Fibroblast of lung (primary cell): ENCODE measurements at places on chromosomes 16 and 17. TPM values are rescaled to one million over a fixed set of nuclear protein-coding genes. Genes with fewer than 3 reads are reported as not detected.

- DNase-seq: no peak
These were observed 14.7 kb upstream of the GSG1L start for GRCh38 chr16:28078261-28078660.

- DNase-seq: no peak
These were observed 10.7 kb downstream of the UTP4 start for GRCh38 chr16:69143116-69143515.

DNA sequence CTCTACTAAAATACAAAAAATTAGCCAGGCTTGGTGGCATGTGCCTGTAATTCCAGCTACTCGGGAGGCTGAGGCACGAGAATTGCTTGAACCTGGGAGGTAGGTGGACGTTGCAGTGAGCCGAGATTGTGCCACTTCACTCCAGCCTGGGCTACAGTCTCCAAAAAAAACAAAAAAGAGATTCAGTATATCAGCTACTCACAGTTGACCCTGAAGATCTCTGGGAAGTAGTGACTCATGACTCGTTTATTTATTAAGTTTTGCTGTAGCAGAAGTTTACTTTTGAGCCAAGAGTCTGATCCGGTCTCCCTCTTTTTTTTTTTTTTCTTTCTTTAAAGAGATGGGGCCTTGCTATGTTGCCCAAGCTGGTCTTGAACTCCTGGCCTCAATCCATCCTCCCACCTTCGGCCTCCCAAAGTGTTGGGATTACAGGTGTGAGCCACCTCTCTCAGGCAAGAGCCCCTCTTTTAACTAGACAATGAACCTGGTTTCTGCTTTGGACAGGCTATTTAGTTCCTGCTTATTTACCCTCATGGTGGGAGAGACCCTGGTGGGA, 4.4 kb downstream of the MVP start:
- peak; percentile 85 for DNase-seq

- DNase-seq: no peak
These were observed 3.8 kb upstream of the CHD3 start for GRCh38 chr17:7884581-7885366.

DNA sequence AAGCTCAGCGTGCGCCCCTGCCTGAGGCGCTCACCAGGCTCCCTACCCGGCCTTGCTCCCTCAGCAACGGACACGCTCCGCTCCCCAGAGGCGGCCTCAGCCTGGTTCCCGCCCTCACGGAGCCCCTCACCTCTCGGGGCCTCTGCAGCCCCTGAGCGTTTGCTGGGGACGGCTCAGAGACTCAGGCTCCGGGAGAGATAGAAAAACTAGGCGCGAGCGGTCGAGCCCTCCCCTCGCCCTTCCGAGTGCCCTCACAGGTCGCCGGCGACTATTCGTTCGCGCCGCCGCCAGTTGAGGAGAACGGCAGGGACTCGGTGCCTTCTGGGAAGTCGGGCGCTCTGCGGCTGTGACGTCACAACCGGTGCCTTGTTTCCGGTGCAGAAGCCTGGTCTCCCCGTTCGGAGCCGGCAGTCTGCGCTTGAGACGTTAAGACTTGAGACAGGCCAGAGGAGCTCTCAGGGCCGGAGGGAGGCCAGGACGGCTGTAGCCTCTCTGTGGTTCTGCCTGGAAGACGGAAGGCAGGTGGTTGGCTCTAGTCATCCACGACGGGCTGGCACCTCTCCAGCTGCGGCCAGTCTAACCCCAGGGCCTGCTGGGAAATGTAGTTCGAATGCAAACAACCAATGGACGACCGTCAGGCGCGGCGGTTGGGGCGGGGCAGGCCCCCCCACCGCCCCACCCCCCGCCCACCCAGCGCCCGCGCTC, at the start of gene ZNF200:
TSS of gene ZNF200 (minus strand) at position 302 of the 705 bp plus-strand sequence. CDS start 1,403 bp downstream, outside the sequence.
- DNase-seq: peak; percentile 96

- peak; percentile 51 for DNase-seq
These were observed 128.8 kb downstream of the RAP1GAP2 start for GRCh38 chr17:2925011-2925410.

- no peak for DNase-seq
These were observed 30.7 kb downstream of the CFAP20 start for GRCh38 chr16:58098207-58099096.

GRCh38 chr17:18129041-18129502, 20.5 kb downstream of the MYO15A start:
- DNase-seq: peak; percentile 44

- DNase-seq: peak; percentile 34
These were observed 92.3 kb downstream of the VPS53 start for GRCh38 chr17:622356-622755.

DNA sequence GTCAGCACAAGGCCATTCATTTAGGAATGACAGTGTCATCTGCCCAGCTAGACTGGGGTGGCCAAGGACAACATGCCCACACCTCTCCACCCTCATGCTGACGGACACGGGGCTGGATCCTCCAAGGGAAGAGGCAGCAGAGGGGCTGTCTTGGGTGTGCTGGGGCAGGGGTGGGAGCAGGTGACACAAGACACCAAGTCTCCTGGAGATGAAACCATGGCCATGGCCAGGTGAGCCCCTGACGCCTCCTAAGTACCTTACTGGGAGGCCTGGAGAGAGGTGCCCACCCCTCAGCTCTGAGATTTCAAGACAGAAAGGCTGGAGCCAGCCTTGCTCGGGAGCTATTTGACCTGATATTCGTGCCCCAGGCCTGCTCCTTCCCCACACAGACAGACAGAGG, 9.0 kb upstream of the RASD1 start:
- no peak for DNase-seq

DNA sequence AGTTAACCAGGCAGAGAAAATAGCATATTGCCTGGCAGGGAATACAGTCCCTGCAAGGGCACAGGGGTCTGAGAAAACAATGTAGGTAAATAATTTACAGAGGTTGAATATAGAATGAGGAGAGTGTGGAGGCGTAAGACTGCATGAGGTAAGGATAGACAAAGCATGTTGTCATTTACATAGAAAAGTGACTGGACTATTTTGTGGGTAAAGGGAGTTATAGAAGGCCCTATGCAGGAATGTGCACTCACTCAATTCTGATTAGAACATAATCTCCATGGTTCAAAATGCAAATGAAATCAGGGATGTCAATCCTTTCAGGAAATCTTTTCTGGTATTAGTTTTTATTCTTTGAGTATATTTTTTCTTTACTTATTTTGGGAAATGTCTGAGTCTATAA, 285.7 kb upstream of the SALL1 start:
- no peak for DNase-seq

GRCh38 chr17:64214950-64215349, 48.1 kb downstream of the TEX2 start:
- no peak for DNase-seq

- no peak for DNase-seq
These were observed 3.0 kb downstream of the TRIM47 start for GRCh38 chr17:75875182-75875939.

GRCh38 chr16:52293204-52293603, 253.7 kb downstream of the TOX3 start:
- DNase-seq: no peak

DNA sequence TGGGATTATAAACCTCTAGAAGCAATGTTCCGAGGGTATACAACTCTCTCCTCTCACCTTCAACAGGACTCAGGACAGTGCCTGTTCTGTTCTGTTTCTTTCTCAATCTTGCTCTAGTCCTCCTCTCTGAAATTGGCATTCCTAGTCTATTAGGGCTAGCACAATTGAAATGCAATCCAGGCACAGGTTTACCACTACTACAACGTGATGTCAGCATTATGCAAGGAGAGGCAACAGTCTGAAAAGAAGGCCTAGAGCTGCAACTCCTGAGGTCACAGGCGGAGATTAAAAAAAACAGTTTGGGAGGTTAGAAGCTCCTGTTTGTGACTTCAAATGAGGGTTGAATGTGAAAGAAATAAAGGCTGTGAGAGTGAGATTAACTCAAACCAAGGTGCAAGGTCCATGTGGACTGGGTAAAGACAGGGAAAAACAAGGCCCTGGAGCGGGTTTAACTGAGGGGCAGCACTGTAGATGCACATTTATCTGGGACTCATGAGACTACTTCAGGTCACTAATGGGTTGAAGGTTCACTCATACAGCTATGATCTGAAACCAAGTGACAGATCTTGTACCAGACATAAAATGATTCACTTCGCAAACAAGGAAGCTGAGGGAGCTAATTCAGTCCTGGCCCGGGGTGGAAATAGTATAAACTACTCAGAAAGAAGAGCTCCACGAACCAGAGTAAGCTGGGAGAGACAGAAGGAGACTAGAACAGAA, 16.8 kb downstream of the AMFR start:
- no peak for DNase-seq

DNA sequence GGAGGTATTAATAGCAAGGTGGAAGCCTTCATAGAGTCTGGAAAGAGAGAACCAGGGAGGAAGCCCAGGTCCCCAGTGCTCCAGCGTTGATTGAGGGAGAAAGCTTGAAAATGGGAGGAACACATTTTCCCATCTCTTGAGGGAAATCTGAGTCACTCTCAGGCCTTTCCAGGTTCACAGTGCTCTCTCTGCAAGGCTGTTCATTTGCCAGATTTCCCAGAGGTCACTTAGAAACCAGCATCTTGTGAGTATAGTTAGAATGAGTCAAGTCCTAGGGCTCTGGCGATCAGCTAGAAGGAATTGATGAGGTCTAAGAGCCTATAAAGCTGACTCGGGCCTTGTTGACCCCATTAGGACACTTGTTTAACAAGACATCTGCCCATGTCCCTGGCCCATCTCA, 17.7 kb upstream of the ZNF594 start:
- DNase-seq: peak; percentile 31

GRCh38 chr17:48429638-48430586, at the start of gene SKAP1:
SKAP1 (minus strand) TSS chr17:48430214.
- no peak for DNase-seq

- peak; percentile 90 for DNase-seq
These were observed 52.6 kb downstream of the CYB5B start for GRCh38 chr16:69476920-69477443.

DNA sequence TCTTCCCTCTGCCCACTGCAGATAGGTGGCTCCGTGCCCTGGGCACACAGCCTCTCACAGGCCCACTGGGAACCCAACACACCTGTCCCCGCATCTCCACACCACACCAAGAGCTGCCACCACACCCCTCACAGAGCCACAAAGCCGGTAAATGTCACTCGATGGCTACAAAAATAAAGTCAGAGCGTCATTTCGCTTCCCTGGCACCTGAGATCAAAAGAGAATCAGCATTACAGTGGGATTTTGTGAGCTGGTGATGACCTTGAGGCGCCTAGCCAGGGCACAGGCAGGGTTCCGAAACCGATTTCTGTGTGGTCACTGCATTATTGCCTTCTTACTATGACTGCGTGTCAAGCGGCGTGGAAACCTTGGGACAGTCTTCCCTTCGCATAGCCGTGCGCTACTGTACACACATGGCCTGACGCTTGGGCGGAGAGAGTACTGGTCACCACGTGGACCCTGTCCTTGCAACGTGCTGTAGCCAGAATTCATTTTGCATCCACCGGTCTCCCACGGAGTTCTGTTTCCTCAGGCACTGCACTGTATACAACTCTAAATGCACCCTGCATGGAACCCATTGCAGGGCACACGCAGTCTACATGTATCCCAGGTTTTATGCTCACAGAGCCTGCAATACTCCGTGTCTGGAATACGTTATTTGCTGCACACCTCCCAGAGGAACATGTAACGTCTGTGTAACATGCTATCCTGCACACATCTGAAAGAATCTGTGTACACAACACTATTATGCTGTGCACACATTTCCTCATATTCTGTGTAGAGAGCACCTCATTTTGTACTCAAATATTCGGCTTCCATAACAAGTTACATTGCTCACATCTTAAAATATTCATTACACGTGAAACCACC, 5.8 kb upstream of the FOXF1 start:
- no peak for DNase-seq

- no peak for DNase-seq
These were observed 65.1 kb upstream of the TOX3 start for GRCh38 chr16:52611817-52612673.

- no peak for DNase-seq
These were observed 41.9 kb upstream of the POLR3E start for GRCh38 chr16:22255335-22255734.

DNA sequence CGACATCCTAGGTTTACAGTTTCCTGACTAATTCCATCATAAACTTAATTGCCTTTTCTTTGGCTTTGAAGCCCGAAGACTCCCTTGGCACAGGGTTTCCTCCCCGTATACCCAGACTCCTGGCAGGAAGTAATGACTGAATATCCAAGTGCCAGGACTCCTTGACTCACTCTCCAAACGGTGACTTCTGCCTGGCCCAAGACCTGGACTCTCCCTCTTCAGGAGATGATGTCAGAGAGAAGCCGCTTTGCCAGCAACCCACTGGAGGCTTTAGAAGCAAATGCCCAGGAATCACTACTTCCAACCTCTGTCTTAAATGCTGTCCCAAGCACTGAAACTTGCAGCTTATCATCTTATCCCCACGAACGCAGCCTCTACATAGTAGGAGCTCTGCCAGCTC, 146.5 kb downstream of the RGS9 start:
- DNase-seq: peak; percentile 75

- peak; percentile 17 for DNase-seq
These were observed 6.0 kb downstream of the ST3GAL2 start for GRCh38 chr16:70432723-70433457.

DNA sequence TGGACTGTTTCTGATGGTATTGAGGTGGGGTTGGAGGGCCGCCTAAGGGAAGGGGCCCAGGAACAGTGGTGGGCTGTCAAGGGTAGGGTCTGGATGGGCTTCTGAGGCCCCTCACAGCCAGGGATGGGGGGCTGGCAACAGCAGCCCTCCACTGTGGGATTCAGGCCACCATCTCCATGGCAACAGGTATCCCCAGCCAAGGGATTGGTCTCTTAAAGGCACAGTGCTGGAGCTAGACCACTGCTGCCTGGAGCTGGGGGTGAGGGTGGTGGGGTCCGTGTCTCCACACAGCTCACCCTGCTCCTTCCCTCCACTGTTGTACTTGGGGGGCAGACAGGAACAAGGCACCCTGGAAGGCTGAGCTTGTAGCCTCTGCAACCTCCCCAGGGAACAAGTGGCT, 41.8 kb downstream of the PSME3IP1 start:
- DNase-seq: no peak

DNA sequence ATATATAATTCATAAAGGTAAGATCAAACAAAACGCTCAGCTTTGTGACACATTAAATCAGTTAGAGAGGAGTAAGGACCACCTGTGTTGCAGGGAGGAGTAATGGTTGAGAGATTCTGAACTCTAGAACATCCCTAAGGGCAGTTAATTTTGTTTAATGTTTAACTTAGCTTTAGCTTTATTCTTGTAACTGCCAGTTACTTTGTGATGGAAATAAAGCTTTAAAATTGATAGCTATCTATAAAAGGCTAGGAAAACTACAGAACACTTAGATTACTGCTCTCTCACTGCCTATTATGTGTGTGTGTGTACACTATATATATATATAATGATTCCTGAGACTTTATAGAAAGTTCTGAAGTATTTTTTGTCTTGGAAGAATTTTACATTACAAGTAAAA, 37.8 kb downstream of the PTRH2 start:
- DNase-seq: no peak

HSPB9 gene
- total RNA-seq: not detected in 2 replicates

MYH13 gene
- total RNA-seq: not detected in 2 replicates

NOG gene
- total RNA-seq: 0.51 and 0.99 TPM in 2 replicates

OR1E1 gene
- not detected in 2 replicates for total RNA-seq

MYADML2 gene
- not detected in 2 replicates for total RNA-seq

NPIPB13 gene
- 1.3 and 3.0 TPM in 2 replicates for total RNA-seq

DNAH9 gene
- not detected in 2 replicates for total RNA-seq

TXNL4B gene
- total RNA-seq: 8.0 and 8.3 TPM in 2 replicates

KRTAP17-1 gene
- not detected in 2 replicates for total RNA-seq

SECTM1 gene
- 17.3 and 31.1 TPM in 2 replicates for total RNA-seq

FBXO39 gene
- total RNA-seq: 0.51 and 0.66 TPM in 2 replicates

CLEC3A gene
- not detected in 2 replicates for total RNA-seq

ESRP2 gene
- total RNA-seq: under 0.01 and 0.17 TPM in 2 replicates
